ENCODE measurements at places on chromosomes 7 and 10.

- DNase-seq, result no peak
Measured at GRCh38 chr7:45106-46090, 147.0 kb upstream of the FAM20C start.

DNA sequence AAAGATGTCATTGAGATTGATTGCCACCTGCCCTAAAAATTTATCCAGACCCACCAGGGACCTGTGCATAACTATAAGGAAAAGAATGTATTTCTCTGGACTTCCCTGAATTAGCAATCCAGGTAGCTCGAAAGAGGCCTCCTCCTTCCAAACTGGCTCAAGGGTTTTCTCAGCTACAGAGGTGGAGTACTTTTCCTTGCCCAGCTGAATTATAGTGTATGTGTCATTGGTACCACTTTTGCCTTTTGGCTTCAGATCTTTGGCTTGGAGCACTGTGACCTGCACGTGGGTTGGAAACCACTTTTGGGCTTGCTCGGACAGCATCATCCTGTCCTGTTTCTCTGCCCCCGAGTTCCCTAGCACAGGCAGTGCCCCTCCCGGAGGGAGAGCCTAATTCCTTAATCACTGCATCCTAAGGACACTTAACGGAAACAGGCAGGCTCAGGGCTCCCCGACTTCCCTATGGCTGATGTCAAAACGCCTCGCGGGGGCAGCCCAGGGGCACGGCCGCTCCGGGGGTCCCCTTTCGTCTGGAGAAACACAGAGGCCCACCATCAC, 825 bp downstream of the RAB11FIP2 start:
- peak; percentile 20 for DNase-seq

DNA sequence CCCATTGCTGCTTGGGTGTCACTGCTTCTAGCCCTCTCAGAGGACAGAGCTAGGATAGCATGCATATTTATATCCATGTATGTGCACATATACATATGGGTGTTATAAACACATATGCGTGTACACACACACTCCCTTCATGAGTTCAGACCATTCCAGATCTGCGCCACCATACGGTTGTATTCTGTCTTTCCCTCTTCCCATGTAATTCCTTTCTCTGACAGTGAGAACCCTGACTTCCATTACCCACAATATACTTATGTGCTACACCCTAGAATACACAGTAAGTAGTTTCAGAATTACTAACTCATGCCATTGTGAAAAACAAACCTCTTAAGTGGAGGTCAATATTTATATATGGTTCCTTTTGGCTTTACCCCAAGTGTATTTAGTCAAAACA, 116.6 kb upstream of the SAMD8 start:
- DNase-seq, result no peak

- DNase-seq, result no peak
Measured at GRCh38 chr7:98771519-98771918, 98.3 kb downstream of the TMEM130 start.

- DNase-seq, result no peak
Measured at GRCh38 chr10:116892907-116893685, 43.8 kb downstream of the ENO4 start.
